LHCN-M2 (cell line): ENCODE measurements at places on chromosomes 5 and 9.
A peak's percentile ranks its signal among the peaks of the same experiment; 100 is the strongest.

DNA sequence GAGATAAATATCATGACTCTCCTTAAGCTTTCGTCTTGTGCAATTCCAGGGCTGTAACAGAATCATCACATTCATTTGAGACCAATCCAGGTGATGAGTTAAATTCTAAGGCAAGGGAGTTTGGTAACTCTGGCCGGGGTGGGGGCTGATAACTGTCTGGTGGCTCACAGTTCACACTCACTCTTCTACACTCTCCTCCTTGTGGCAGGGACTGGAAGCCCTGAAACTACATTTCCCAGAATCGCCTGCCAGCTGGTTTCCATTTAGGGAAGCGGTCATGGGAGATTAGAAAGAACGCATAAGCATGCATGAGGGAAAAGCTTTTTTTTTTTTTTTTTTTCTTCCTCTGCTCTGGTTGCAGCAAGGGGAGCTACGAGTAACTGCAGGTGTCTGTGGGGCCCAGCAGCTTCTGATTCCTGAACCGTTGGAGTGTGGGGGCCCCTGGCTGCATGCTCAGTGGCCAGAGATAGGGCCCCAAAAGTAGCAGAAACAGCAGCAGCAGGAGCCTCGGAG is 154.8 kb upstream of the TBC1D2 start:
- DNase-seq = peak; percentile 28

- DNase-seq = no peak
These were observed 498.7 kb downstream of the ISL1 start for GRCh38 chr5:51881901-51882300.

GRCh38 chr5:88679638-88680037 is 203.3 kb downstream of the MEF2C start:
- no peak for DNase-seq

GRCh38 chr9:706606-707459 is 134.7 kb upstream of the DMRT1 start:
- DNase-seq = peak; percentile 73

DNA sequence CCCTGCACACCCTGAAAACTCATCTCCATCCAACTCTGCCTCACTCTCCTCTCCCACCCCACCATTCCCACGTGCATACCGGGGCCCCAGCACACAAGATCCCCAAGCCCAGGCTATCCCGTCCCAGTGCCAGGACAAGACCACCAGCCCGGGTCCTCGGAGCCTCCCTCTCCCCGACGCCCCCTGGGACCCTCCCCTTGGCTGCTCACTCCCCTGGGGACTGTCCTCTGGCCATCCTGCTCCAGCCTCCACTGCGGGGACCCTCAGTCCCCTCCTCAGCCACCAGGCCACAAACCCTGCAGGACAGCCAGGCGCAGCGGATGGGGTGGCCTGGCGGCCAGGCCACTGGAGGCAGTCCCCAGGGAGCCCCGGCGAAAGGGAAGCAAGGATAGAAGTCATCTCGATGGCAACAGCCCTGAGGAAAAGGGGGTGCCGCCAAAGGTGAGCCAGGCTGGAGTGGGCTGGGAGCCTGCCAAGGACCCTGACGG is 62.8 kb downstream of the C9orf50 start:
- no peak for DNase-seq

DNA sequence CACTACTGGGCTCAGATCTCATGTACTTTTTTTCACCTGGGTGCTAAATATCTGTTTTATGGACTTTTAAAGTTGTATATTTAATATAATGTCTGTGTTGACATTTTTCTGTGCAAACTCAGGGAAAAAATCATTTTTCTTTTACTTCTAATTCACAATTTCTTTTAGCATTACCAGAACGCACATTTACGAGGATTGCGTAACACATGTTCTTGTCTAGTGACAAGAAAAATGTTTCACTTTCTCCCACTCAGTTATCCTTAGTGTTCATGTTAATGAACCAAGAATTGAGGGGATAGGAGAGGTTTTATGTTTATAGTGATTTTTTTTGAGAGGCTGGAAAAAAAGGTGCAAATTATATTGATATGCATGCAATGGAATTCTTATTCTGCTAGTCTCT is 86.3 kb upstream of the PJA2 start:
- no peak for DNase-seq

- DNase-seq = no peak
These were observed 30.3 kb downstream of the HSPA4 start for GRCh38 chr5:133082128-133082527.

GRCh38 chr9:86669422-86669821 is 277.9 kb downstream of the GAS1 start:
- no peak for DNase-seq

DNA sequence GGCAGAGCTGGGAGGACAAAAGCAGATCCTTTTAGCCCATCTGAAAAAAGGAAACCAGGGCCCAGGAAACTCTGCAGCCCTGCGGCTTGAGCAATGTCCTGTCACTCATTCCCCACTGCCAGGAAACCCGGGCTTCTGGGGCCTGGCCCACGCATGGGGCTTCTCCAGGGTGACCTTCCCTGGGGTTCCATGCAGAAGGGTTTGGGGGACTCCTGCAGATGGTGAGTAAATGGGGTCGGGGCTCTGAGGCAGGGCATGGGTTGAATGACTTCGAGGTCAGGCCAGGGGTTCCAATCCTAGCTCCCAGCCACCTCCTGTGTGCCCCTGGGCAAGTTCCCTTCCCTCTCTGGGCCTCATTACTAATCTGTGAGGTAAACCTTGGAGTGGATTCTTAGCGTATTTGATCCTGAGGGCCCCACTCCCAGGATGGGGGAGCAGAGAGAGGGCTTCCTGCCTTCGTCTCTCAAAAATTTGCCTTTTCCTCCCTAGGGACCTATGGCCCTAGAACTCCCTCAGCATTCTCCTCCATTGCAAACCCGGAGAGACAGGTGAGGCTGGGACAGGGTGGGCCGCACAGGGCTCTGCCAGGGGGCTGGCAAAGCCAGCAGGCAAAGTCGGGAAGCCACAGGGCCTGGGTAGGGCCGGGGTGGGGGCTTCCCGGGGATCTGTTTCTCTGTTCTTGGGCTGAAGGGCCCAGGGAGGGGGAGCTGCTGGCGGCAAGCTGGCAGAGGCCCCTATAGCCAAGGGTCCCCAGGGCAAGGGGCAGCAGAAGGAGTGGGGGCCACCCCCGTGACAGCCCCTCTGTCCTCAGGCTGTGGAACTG is 25.8 kb downstream of the ADGRD2 start:
- no peak for DNase-seq

DNA sequence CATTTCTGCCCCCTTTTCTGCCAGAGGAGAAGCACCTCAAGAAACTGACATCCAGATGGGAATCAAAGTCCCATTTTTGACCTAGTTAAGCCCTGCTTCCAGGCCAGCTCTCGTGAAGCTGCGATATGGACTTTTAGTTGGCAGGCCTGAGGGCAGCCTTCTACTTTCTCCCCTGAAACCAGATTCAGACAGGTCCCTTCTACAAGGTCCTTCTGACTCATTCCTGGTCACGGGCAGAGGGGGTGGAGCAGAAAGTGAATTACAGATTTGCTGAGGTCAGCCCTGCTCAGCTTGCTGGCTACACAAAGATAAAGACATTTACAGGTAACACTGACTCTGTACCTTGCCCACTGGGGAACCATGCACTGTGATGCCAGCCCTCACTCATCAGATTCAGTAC is 52.8 kb upstream of the TUT7 start:
- DNase-seq = peak; percentile 85

- no peak for DNase-seq
These were observed 66.9 kb upstream of the FCN1 start for GRCh38 chr9:134984372-134985265.

DNA sequence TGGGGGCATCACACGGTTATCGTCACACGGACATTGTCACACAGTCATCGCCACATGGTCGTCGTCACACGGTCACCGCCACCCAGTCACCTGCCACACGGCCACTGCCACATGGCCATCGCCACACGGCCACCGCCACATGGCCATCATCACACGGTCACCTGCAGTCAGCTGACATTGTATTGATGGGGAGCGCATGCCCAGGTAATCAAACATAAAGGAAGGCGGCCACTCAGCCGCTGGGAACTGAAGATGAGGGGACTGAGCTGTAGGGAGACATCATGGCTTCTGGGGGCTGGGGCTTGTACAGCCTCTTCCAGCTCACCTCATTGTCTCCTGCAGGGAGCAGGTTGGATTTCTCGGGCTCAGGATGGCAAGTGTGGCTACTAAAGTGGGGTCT is 49.2 kb downstream of the MRPL36 start:
- DNase-seq = no peak

GRCh38 chr5:64384765-64385164 is 121.0 kb upstream of the RGS7BP start:
- DNase-seq = peak; percentile 35

GRCh38 chr9:118575341-118576070 is 793.7 kb downstream of the BRINP1 start:
- DNase-seq = peak; percentile 68

- no peak for DNase-seq
These were observed 78.8 kb downstream of the GNA14 start for GRCh38 chr9:77569335-77569734.

- no peak for DNase-seq
These were observed 47.2 kb downstream of the F2R start for GRCh38 chr5:76763136-76763535.

GRCh38 chr9:124932333-124932732 is 8.6 kb downstream of the GOLGA1 start:
- no peak for DNase-seq

- DNase-seq = peak; percentile 52
These were observed 24.3 kb upstream of the PRRC1 start for GRCh38 chr5:127492854-127493738.

DNA sequence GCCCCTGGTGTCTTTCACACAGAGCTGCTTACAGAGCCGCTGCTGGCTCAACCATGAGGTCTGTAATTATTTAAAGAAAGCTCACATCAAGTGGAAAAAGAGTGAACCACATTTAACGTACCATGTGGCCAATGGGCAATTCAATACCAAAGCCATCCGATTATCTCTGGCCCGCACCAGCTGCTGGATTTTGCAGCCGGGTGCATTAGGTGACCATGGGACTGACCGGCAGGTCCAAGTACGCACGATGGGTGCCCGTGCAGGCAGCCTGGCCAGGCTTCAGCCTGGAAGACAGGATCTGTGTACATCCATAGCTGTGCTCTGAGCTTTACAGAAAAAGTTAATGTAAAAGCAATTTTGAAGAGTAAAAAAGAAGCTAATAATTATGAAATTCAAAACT is 20.5 kb downstream of the PPARGC1B start:
- DNase-seq = no peak

DNA sequence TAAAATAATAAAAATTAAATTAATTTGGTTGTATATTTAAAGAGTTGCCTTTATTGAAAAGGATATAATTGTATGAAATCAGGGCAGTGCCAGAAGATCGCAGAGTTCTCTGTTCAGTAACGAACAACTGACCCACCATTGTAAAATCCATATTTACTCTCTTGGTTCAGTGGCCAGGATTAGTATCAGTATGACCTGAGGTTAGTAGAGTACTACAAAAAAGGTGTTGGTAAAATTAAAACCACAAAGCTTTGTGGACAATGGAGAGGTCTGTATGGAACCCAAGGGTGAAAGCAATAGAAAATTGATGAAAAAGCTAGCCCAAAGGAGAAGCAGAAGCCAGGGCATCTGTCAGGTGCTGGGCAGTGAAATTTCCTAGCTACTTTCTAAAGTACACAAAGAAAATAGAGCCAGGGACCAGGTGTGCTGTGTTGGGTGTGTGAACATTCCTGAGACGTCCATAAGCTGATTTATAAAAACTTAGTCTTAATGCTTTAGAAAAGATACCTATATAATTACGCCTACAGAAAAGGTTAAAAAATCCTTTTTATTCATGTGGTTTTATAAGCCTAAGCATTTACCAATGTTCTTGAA is 159.5 kb downstream of the AOPEP start:
- no peak for DNase-seq

DNA sequence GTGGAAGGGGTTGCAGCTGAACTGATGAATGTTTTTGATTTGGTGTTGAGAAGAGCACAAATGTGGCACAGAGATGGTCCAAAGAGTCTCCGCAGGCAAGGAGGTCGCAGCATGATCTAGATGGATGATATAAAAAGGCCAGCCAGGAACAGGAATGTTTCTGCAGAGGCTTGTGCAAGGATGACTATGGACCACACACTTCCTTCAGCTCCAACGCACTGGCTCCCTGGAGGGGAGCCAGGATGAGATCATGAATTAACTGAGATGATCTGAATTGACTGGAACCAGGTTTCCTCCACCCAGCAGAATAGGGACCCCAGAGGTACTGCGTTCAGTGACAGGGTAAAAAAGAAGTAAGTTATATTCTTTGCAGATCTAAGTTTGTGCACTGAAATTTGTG is 89.0 kb downstream of the ARSB start:
- peak; percentile 27 for DNase-seq

- no peak for DNase-seq
These were observed 482.4 kb upstream of the SGCD start for GRCh38 chr5:155844542-155844941.

- DNase-seq = no peak
These were observed 73.1 kb downstream of the FEM1C start for GRCh38 chr5:115471345-115472063.

DNA sequence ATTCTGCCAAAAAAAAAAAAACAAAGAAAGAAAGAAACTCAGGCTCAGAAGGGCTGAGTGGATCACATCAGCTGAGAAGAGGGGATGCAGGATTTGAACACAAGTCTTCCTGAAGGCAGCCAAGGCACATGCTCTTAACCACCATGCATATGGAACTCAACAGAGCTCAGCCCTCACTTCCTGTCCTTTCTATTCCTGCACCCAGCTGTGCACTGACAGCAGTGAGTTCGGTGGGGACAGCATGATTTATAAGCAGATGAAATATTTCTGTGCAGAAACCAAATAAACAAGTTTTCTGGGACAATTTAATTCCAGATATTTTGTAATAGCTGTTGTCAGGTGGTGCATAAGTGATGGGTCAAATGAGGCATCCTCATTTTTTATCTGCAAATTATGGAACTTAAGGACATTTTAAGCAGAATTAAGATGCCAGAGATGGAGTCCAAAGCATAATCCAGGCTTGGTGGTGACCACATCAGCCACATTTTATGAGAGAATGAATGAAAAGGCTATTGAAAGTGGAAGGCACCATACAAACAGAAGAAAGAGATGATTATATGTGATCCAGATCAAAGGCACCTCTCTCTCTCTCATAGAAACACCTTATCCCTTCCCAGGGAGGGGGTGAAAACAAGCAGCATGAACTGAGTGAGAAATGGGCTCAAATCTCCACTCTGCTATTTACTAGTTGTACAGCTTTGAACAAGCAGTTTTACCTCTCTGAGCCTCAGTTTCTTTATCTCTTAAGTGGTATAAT is 303.6 kb upstream of the MSX2 start:
- DNase-seq = no peak

GRCh38 chr5:175148636-175149172 is 295.3 kb downstream of the DRD1 start:
- no peak for DNase-seq

- DNase-seq = peak; percentile 32
These were observed 67.8 kb downstream of the SGCD start for GRCh38 chr5:156394642-156395305.

- DNase-seq = peak; percentile 62
These were observed 57.4 kb upstream of the PLPP6 start for GRCh38 chr9:4604678-4605095.

DNA sequence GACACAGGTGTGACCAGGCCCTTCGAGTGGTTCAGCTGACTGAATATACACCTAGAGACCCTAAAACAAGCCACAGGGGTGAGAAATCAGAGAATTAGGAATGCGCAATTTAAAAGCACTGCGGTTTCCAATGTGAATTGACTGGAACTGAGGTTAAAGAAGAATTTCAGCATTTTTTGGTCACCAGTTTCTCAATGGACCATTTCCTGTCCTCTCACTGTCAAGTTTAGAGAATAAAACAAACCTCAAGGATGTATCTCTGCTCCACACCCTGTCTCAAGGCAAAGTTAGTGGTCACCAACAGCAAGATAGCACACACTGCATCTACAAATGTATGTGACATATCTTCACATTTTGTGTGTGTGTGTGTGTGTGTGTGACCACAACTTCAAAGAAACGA is 143.8 kb upstream of the MAP3K1 start:
- DNase-seq = no peak
